NCI-H1048 (cell line): ENCODE measurements at places on chromosomes 16 and 17.

- DNase-seq: no peak
Observed at GRCh38 chr17:34658811-34659560, 79.6 kb downstream of the TMEM132E start.

GRCh38 chr16:73028263-73028662 is 19.7 kb downstream of the ZFHX3 start:
- no peak for DNase-seq

DNA sequence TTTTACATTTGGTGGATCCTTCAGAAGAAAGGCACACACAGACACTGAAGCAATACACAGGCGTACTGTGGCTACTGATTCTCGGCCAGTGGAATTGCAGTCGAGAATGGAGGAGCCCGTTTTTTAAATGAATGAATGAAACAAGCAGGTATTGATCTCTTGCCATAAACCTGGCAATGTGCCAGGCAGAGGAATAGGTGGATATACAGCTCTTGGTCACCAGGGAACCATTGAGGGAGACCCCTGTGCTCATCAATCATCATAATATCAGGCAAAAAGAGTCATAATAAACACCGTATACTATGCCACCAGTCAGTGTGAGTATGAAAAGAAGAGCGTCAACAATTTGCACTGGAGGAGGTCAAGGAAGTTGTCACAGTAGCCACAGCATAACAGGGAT is 140.3 kb upstream of the FOXF1 start:
- DNase-seq: no peak

GRCh38 chr17:59391021-59391420 is 59.6 kb downstream of the YPEL2 start:
- DNase-seq: no peak
